ENCODE measurements at places on chromosomes 2 and 18.

DNA sequence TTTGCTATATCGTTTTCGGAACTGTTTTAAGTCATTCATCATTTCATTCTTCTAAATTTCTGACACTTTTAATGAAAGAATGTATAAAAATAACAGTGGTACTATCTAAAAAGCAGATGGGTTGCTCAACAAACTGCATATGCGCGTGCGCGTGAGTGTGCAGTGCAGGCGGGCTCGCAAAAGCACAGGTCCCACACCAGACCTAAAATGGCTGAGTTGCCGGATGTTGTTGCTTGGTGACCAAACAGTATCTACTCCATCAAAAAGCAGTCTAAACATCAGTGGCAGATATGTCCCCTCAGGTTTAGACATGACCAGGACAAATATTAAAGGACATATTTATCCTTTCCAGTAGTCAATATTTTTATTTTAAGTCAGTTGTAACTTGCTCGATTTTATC is 5.1 kb downstream of the NOL4 start:
- DNase-seq: no peak

GRCh38 chr2:78861546-78861945 is 164.0 kb upstream of the REG3G start:
- DNase-seq: no peak

DNA sequence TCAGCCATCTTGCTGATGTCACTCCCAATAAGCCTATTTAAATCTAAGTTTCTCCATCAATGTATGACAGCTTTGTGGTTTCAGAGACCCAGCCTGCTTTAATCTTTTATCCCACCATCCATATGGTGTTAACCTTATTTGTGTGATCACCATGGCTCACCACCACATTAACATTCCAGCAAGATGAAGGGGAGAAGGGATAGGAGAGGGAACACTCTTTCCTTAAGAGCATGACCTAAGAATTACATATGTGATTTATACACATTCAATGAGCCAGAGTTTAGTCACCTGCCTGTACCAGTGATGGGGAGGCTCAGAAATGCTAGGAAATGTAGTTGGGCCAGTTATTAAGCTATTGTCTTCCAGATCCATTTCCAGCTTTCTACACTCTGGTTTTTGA is 44.5 kb upstream of the CHN1 start:
- DNase-seq: no peak

DNA sequence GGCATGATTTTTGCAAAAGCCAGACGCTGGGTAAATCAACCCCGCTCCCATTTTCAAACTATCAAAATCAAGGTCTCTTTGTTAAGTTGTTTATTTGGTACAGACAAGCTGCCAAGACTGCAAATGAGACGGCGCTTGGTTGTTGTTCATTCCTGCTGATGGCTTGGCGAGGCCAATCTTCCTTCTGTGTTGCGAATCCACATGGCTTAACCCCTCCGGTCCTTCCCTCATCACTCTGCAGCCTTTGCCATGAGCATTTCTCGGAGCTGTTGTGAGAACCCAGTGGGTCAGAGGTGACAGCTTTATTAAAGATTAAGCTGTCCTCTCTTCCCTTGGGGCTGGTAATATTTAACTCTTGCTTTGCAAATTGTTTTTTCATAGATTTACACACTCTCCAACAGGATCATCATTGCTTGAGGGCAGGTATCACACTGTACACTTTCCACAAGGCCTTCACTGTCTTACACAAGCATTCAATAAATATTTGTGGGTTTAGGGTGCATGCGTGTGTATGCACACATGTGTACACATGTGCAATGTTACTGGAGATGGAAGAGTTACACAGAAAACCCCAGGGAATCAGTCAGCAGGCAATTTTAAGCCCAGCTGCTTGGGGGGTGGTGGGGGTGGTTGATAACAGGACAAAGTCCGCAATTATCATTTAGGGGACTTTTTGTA is 27.8 kb upstream of the KCNF1 start:
- DNase-seq: no peak

DNA sequence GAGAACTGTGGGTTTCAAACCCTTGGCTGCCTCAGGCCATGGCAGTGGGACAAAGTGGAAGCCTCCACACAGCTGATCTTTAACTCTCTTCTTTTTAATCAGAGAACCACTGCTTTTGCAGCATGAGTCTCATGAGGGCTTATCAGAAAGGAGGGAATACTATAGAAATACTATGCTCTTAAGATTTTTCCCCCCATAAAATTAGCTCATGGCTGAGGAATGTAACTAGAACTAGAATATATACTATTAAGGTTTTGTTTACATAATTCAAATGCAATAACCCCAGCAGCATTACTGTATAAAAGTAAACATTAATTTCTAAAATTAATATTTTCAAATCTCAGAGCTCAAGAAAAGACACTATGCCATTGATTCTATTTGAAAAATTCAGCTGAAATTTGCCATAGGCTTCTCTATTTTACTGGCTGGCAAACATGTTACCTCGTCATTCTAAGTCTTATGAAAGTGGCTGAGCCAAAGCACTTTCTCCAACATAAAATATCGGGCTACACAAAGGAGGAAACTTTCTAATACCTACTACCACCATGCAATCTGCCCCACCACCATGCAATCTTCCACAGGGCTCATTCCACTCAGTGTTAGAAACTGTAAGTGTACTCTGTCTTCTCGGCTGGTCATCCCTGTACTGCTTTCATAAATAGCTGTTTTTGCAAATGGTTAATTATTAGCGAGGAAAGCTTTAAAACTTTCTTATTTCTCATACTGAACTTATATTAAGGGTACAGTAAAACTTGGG is 42.5 kb downstream of the WDR35 start:
- no peak for DNase-seq

DNA sequence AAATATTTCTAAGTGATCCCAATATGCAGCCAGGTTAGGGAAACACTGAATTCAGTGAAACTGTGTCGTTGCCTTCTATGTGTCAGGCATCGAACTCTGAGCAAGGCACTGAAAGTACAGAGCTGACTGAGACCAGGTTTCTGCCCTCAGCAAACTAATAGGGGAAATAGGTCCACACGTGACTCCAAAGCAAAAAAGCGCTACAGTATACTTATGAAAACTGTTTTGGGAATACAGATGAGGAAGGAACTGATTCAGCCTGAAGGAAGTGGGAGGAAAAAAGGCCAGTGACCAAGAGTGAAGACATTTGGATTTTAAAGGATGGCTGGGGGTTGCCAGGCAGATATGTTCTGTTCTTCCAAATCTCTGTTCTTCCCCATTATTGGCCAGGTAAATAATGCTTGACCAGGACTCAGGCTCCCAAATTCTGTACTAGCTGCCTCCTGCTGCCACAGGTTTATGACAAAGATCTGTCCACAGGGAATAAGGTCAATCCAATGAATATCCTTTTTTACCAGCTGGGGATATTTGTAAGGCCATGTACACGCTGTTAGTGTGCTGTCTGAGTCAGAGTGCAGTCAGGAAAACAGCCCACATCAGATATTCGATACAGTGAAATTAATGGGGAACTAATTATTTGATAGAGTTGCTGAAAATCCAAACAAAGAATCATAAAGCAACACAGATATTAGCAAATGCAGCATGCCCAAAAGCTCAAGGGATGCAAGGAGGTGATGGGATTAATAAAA is 24.5 kb upstream of the INPP4A start:
- no peak for DNase-seq

DNA sequence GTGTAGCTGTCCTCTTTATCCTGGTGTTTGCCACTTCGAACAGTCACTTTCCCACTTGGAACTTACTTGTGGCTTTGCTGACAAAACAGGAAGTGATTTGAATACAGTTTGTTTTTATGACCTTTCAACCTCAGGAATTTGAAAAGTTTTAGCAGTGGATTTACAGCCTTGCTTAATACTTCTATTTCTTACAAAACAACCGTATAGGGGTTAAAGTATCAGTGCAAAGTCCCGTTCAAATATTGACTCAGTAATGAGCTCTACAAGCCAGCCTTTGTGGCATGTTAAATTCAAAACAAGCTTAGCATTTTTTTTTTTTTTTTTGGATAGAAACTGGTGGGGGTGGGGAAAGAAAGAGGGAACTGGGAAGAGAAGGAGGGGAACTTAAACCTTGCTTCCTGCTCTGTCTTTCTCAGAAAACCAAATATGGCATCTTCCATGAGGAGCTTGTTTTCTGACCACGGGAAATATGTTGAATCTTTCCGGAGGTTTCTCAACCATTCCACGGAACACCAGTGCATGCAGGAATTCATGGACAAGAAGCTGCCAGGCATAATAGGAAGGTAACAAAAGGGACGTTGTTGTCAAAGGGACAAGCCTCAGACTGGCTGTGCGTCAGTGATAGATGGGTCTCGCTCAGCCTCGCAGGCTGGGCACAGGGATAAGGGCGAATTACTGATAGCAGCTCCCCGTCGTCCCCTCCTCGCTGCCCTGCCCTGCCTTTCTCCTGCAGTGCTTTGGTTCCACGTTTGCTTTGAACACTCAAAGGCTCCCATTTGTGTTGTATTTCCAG is at the start of gene HNMT:
HNMT (plus strand) TSS at position 408 of the 793 bp plus-strand sequence; CDS start at position 427, 19 bp downstream.
- no peak for DNase-seq

DNA sequence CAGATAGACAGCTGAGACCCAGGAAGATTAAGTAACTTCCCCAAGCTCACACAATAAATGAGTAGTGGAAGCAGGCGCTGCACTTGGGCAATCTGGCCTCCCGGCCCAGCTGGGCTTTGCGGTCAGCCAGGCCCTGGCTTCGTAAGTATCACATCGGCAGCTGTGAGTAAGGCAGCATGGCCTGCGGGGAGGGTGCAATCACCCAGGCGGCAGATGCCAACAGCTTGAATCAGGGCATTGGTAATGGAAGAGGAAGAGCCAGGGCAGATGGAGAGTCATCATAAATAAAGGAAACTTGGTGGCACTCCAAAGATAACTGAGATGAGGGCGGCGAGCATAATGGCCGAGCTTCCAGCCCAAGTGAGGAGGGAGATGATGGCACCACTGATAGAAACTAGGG is 217.9 kb upstream of the PID1 start:
- no peak for DNase-seq

- no peak for DNase-seq
These were observed 57.1 kb upstream of the ITGB6 start for GRCh38 chr2:160257041-160257742.

- no peak for DNase-seq
These were observed 135.2 kb upstream of the NFATC1 start for GRCh38 chr18:79260510-79260909.

DNA sequence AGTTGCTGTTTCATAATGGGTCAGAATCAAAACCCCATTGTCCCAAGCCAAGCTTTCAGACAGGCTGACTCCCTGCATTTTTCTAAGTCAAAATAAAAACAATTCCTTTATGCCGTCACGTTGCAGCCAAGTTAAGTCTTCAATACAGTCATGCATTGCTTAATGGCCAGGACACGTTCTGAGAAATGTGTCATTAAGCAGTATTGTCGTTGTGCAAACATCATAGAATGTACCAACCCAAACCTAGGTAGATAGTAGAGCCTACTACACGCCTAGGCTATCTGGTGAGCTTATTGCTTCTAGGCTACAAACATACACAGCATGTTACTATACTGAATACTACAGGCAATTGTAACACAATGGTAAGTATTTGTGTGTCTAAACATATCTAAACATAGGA is 160.4 kb upstream of the FOSL2 start:
- no peak for DNase-seq

DNA sequence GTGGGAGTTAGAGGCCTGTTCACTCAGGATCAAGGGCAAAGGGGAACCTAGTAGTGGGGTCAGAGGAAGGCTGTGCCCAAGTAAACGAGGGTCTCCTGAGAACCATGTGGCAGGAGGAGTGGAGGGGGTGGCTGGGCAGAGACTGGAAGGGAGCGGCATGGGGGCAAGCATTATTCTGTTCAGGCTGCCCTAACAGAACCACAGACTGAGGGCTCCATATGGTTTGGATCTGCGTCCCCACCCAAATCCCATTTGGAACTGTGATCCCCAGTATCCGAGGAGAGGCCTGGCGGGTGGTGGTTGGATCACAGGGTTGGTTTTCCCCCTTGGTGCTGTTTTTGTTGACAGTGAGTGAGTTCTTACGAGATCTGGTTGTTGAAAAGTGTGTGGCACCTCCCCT is 287.0 kb downstream of the PHLPP1 start:
- no peak for DNase-seq

DNA sequence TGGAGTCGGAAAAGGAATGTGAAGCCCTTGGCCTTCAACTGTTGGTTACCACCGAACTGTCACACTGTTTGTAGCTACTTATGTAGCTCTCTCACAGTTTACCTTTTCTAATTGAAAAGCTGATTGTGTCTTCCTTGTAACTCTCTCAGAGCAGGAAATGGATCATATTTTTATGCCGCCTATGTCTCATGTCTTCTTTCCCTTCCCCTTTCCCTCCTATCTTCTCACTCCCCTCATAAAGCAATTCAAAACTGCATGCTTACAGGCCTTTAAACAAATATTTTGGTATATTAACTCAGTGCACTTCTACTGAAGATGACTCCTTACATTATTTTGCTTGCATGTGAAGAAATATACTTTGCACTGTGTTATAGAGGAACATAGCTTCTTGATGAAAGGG is 6.0 kb downstream of the SLC39A10 start:
- no peak for DNase-seq

DNA sequence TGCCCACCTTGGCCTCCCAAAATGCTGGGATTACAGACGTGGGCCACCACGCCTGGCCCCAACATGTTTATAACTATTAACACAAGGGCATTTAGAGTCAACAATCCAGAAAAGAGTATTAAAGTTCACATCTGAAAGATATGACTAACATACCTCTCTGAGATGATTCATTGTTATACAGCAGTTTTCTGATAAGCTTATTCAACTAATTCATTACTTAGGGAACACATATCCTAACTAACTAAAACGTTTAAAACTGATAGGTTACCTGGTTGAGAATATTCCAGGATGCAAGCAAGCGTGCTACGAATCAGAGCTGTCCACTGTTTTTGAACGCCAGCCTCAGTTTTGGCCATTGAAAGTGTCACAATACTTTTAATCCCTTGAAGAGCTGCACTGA is 34.0 kb upstream of the STRN start:
- DNase-seq: no peak

GRCh38 chr2:30456579-30456978 is 9.5 kb downstream of the LCLAT1 start:
- DNase-seq: no peak

GRCh38 chr2:19886261-19886660 is 15.5 kb downstream of the TTC32 start:
- no peak for DNase-seq

DNA sequence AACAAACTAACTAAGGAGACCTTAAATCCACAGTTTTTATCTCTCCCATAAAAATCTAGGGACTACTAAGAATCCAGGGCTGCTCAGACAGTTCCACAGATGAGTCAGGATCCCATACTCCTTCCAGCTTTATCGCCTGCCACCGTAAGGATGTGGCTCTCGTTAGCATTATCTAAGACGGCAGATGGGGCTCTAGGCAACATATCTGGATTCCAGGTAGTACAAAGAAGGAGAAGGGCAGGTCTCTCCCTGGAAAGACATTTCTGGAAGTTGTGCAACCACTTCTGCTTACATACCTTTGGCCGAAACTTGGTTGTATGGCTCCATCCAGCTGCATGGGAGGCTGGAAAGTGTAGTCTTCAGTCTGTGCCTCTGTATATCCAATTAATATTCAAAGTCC is 149.4 kb downstream of the SP3 start:
- no peak for DNase-seq

GRCh38 chr2:235485362-235485761 is 8.5 kb upstream of the AGAP1 start:
- no peak for DNase-seq

Measured in activated T-cell treated with anti-CD3 and anti-CD28 coated beads for 4 hours (primary cell).